ENCODE measurements at places on chromosomes 6 and 20.

DNA sequence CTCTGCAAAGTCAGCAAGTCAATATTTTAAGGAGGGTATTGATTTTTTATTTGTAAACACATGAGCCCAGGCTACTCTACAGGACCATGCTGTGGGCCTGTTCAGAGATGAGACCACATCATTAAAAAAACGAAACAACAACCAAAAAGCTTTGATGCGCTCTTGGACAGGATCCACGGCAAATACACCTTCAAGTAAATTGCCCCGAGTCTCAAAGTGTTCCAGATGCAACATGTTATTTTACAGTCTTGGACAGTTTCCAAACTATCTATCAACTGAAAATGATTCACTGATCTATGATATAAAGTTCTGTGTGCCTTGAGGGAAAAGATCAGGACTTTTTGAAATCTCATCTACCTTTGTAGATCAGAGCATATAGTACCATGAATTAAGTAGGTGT lies 25.8 kb upstream of the CARMIL1 start:
- no peak for DNase-seq

DNA sequence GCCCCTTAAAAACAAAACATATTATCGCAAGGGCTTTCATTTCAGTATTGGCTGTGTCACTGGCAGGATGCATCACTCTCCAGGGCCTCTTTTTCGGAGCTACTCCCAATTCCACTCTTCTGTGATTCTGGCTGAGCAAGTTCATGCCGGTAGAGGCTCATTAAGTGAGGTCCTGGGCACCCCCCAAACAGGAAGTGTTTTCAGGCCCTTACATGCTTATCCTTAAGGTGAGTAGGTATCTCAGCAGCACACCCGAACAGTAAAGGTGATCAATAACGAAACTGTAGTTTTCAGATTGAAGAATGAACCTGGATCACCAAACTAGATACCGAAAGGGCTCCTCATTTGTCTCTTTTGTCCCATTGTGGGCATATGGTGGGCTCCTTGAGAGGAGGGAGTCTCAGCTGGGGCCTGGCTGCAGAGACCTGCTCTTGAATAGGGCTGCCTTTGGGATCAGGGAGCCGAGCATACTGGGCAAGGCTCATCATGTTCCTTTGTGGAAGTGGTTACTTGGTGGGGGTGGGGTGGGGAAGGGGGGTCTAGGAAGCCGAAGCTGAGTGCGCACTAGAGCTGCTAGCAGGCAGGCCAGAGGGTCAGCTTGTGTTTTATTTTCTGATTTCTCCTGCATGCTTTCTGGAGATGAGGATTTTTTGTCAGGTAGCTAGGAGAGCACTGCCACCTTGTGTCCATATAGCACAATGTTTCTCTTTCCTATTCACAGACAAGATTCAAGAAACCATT lies 65.2 kb downstream of the CDS2 start:
- no peak for DNase-seq

GRCh38 chr6:113699239-113699638 lies 157.9 kb upstream of the MARCKS start:
- DNase-seq: no peak

GRCh38 chr6:116280161-116280932 lies 617 bp upstream of the TSPYL1 start:
- DNase-seq: no peak

DNA sequence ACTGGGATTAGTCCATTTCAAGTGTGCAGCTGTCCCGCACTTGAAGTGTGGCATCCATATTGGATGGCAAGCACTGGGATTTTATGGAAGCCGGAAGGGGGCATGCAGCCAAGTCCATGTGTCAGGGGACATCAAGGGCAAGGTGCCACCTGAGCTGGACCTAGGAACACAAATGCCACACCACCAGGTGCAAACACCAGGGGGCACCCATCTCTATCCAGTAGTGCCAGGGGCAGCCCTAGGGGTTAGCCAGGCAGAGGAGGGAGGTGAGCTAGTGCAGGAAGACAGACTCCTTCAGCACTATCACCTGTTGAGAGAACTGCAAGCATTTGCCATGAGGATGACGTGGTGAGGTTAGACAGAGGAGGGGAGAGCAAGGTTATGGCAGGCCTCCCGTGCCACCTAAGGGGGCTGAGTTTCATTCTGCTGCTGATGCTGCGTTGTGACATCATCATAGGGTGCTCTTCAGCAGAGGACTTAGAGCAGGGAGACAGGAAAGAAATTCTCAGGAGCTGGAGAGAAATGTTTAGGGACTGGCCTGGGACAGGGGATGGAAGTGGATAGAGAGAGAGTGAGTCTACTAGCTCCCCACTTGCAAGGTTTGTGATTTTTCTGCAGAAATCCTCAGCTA lies 192.6 kb upstream of the SLC24A3 start:
- no peak for DNase-seq

DNA sequence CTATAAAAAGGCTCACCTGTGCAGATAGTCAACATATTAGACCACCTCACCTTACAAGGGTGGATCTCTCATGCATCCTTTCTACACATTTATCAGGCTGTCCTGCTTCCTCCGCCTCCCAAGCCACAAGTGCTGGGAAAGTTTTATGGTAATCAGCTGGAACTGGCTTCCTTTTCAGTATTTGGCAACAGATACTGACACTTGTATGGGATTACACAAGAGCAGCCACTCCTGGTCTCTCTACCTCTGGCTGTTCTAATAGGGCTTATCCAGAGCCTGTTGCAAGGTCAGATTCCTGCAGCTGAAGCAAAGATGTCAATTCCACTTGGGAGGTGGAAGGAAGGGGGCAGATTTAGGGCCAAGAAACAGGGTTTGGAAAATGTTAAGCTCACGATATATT lies 503 bp upstream of the GPLD1 start:
- DNase-seq: no peak
